ENCODE measurements at places on chromosomes 2 and 18.

GRCh38 chr2:204110751-204111516, 174.4 kb downstream of the ICOS start:
- DNase-seq: no peak

DNA sequence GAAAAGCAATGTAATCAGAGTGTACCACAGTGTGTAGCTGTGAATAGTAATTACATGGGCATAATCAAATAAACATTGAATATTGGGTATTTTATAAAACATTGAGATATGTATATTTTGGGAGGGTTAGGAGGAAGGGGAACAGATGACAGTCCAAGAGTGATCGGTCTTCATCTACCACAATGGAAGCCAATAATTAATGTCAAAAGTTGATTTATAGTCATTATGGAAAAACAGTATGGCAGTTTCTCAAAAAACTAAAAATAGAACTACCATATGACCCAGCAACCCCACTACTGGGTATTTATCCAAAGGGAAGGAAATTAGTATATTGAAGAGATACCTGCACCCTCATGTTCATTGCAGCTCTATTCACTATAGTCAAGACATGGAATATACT, 5.8 kb upstream of the LAPTM4A start:
- no peak for DNase-seq

GRCh38 chr2:212766921-212767320, 228.3 kb upstream of the ERBB4 start:
- DNase-seq: no peak

- DNase-seq: no peak
Observed at GRCh38 chr2:1650085-1650872, 94.0 kb downstream of the PXDN start.

GRCh38 chr2:12665334-12665733, 51.4 kb upstream of the TRIB2 start:
- DNase-seq: no peak

- no peak for DNase-seq
Observed at GRCh38 chr2:188986839-188987238, 12.7 kb downstream of the COL3A1 start.

GRCh38 chr18:6730416-6731221, 1.1 kb downstream of the ARHGAP28 start:
- DNase-seq: no peak

DNA sequence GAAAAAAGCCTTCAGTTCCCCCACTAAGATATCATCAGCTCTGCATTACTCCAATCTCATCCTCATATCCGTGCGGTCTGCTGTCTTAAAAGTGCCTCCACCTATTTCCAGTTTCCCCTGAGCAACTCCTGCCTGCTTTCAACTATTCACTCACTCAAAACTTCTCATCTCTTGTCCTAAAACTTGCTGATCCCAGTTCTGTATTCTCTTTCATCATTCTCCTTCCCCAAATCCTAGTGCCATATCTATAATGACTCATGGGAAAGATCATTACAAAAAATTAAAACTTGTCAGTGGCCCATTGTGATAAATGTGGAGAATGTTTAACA, 20.0 kb downstream of the ACVR1 start:
- no peak for DNase-seq

DNA sequence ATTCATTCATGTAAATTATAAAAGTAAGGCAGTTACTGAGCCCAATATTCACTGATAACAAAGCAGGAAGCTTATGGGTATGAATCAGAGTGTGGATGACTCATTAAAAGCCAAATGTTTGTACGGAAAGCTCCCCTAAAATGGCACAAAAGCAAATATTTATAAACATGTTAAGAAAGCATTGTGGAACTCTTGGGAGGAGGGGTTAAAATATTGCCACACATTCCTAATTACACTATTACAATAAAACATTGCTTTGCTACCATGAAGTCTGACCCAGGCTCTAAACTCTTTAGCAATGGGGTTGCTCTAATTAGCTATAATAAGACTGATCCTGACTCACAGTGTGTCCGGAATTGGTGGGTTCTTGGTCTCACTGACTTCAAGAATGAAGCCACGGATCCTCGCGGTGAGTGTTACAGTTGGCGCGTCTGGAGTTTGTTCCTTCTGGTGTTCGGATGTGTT, 110.9 kb downstream of the NAB1 start:
- DNase-seq: no peak

GRCh38 chr18:66105016-66105415, 354.2 kb downstream of the CDH7 start:
- DNase-seq: no peak

GRCh38 chr18:51543658-51544155, 346.2 kb upstream of the MEX3C start:
- no peak for DNase-seq

GRCh38 chr18:34314847-34315246, 90.1 kb upstream of the NOL4 start:
- no peak for DNase-seq

DNA sequence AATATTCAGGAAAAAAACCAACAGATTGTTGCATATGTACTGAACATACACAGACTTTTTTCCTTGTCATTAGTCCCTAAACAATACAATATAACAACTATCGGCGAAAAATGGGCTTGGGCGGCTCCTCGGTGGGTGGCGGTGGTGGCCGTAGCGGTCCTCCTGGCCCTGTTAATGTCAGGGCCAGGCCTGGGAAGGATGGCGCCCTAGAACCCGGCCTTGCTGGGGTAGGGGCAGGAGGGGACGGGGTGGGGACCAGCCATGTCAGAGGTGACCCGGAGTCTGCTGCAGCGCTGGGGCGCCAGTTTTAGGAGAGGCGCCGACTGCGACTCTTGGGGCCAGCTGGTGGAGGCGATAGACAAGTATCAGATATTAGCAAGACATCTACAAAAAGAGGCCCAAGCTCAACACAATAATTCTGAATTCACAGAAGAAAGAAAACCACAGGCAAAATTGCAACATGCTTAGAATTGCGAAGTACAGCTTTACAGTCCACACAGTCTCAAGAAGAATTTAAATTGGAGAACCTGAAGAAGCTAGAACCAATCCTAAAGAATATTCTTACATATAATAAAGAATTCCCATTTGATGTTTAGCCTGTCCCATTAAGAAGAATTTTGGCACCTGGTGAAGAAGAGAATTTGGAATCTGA, 36.5 kb downstream of the ROCK2 start:
- DNase-seq: no peak

DNA sequence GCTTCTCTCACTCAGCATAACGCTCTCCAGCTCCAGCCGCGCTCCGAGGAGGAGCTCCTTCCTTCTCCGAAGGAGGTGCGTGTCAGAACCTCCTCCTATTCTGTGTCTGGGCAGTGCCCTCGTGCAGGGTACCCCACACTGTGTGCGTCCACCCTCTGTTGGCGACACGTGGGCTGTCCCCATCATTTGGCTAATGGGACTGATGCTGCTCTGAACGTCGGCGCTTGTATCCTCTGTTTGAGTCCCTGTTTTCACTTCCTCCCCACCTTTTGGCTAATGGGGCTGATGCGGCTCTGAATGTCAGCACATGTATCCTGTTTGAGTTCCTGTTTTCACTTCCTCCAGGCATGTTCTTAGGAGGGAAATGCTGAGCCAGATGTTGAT, 22.2 kb downstream of the KCNG2 start:
- DNase-seq: no peak

DNA sequence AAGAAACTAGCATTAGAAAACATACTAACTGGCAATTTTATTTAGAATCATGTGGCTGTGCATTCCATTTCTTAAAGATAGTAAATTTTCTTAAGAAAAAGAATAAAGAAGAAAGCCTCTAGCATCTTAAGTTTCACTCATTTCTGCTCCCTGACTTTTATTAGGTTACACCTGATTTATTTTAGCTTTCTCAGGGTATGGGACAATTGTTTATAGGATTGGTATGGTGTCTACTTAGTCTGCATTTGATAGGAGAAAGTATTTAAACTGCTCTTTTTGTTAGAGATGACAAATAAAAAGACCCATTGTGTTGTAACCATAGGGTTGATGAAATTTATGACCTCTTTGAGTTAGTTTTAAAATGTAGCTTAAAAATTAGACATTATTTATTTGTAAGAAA, 115.2 kb downstream of the PTPRM start:
- no peak for DNase-seq

- no peak for DNase-seq
Observed at GRCh38 chr2:101534149-101534611, 59.3 kb upstream of the RFX8 start.

DNA sequence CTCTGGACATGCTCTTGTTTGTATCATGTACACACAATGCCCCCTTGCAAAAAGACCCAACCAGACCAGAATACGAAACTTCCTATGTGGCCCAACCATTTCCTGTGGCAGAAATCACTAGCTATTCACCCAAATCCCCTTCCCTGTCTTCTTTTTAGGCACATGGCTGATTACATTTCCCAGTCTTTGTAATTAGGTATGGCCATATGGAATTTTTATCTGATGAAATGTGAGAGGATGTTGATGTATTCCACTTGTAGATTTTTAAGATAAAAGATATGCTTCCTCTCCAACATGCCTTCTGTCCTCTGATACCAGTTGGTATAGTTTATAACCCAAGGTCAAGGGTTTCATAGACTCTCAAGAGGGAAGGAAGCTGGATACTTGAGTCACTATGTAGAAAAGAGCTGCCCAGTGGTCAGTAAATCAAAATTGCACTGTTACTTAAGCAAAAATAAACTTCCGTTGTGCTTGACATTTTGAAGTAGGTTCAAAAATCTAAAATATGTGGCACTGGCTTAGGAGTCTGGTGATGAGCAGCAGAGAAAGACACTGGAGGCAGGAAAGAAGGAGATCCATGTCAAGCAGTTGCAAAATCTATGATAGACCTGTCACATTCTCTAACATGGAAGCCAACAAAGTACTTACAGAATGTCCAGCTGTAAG, 297.4 kb downstream of the SMAD2 start:
- no peak for DNase-seq

GRCh38 chr2:83786140-83786539, 672.9 kb downstream of the SUCLG1 start:
- DNase-seq: no peak

GRCh38 chr18:57084331-57085271, 62.3 kb upstream of the BOD1L2 start:
- DNase-seq: no peak

Data from SW 1271 (cell line).